Activated naive CD8-positive, alpha-beta T cell treated with anti-CD3 and anti-CD28 coated beads, Interleukin-2, amount 10 ng/mL, durations not matched to agents 7 days and 5 days (primary cell): ENCODE measurements at places on chromosomes 16 and 17. TPM values are rescaled to one million over a fixed set of nuclear protein-coding genes. Genes with fewer than 3 reads are reported as not detected.
A peak's percentile ranks its signal among the peaks of the same experiment; 100 is the strongest.

Gene GAS2L2
- total RNA-seq = 0.11 TPM

- no peak for DNase-seq
These were observed 44.9 kb upstream of the RBFOX3 start for GRCh38 chr17:79655672-79656290.

DNA sequence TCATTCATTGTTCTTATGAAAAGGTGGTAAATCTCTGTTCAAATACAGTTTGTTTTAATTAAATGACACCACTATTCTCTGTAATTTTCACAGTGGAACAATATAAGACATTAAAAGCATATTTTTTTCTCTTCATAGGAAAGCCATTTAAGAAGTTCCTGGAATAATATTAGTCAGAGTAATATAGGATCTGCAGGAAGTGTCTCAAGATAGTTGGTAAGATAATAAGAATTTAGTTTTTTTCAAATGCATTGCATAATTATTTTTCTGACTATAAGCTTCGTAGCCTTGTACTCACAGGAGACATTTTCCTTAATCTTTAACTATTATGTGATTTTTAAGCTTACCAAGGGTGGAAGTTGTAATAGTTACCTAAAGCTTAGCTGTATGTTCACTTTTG, 16.9 kb downstream of the STXBP4 start:
- DNase-seq = no peak

DNA sequence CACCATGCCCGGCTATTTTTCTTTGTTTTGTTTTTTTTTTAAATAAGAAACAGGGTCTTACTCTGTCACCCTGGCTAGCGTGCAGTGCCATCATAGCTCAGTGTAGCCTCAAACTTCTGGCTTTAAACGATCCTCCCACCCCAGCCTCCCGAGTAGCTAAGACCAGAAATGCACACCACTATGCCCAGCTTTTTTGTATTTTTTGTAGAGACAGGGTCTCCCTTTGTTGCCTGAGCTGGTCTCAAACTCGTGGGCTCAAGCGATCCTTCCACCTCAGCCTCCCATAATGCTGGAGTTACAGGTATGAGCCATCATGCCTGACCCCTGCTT, 59.7 kb downstream of the WWP2 start:
- no peak for DNase-seq

DNA sequence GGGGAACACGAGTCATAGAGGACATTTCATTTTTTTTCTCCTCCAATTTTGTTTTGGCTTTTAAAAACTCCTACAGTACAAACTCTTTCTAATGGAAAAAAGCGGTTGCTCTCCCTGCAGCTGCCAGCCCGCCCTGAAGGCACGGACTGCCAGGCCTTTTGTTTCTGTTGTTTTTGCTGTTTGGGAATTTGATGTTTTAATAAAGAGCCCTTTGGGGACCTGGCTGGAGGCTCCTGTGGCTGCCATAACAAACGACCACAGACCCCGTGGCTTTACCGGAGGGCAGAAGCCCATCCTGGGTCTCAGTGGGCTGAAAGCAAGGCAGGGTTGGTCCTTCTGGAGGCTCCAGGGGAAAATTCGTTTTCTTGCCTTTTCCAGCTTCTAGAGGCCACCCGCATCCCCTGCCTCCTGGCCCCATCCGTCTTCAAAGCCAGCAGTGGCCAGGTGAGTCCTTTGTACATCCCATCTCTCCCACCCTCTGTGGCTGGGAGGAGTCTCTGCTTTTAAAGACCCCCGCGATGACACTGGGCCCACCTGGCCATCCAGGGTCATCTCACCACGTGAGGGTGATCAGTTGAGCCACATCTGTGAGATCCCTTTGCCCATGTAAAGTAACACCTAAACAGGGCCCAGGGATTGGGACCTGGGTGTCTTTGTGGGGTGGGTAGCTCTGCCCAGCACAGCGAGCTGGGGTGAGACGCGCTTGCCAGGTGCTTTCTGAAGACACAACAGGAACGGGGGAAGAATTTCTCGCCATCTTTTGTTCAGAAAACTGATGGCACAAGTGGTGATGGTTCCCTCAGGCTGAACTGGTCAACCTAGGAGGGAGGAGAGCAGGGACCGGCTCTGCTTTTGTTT, 113.9 kb downstream of the BANP start:
- DNase-seq = no peak

- DNase-seq = peak; percentile 53
These were observed 57.2 kb upstream of the GSE1 start for GRCh38 chr16:85555719-85556455.

- DNase-seq = no peak
These were observed 140.2 kb upstream of the CDC42EP4 start for GRCh38 chr17:73452009-73452408.

Gene CACNG5
- not detected for total RNA-seq

DNA sequence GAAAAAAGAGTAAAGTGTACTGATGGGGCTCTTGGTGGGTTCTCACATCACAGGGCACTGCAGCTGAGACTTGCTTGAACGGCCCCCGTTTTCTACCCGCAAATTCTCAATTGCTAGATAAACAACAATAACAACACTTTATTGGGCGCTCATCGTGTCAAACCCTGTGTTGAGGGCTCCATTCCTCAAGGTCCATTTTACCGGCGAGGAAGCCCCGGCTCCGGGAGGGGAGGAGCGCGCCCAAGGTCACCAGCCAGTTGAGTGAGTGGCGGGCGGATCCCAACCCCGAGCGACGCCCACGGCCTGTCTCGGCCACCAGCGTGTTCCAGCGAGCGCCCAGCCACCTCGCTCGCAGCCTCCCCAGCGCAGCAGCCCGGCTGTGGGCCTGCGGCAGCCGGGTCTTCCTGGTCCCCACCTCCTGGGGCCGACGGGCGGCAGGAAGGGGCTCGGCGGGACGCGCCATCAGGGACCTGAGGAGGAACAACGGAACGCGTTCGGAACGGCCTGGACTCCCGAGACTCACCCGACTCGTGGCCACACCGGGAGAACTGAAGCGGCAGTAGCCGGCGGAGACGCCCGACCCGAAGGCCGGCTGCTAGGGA, 373 bp downstream of the CMC2 start:
- DNase-seq = no peak

Gene COPS3
- 79.5 TPM for total RNA-seq

- DNase-seq = no peak
These were observed 13.7 kb downstream of the N4BP1 start for GRCh38 chr16:48596326-48596725.

- no peak for DNase-seq
These were observed 166.0 kb upstream of the GSE1 start for GRCh38 chr16:85446951-85447692.

- no peak for DNase-seq
These were observed 390.3 kb upstream of the CCL2 start for GRCh38 chr17:33864758-33865229.

- no peak for DNase-seq
These were observed 16.3 kb downstream of the SLC47A1 start for GRCh38 chr17:19549746-19550623.

Gene NPIPA8
- total RNA-seq = 18.8 TPM

GRCh38 chr17:81967533-81968395, 6.8 kb upstream of the NOTUM start:
- peak; percentile 88 for DNase-seq

DNA sequence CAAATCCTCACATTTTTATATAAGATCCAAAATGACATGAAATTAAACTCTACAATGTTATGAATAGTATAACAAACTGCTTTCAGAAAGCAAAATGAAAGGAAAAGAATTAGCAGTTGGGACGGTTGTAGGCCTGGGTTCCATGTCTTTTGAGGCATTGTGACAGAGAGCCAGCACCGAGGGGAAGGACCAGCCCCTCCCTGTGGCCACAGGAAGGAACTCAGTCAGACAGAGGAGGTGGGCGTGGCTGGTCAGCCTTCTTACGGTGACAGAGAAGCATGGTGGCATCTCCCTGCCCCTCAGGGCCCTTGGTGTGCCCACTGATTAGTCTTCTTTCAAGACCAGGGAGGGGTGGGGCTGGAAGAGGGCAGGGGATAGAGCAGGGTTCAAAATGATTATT, 5.7 kb downstream of the ZNF319 start:
- no peak for DNase-seq

Gene SLC22A31
- total RNA-seq = 0.34 TPM

GRCh38 chr16:79608976-79609375, 8.4 kb upstream of the MAF start:
- no peak for DNase-seq

Gene KCNH4
- 0.09 TPM for total RNA-seq

Gene SLC12A3
- not detected for total RNA-seq

DNA sequence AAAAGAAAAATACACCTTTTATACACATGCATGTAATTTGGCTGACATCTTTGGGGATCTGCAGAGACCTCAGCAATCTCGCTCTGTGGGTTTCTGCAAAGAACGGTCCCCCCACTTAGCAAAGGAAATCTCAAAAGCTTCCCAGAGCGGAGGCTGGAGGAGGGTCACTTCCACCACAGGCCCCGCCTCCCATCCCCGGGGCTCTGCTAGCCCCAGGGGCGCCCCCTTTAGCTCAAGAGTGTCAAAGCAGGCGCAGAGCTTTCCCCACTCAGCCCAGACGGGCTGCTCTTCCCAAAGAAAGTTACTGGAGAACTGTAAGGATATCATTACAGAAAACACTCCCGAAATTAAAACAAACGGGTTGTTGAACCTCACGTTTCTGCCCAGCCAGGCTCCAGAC, 11.4 kb downstream of the SLC13A5 start:
- peak; percentile 56 for DNase-seq

- DNase-seq = no peak
These were observed 231.6 kb upstream of the CPHXL start for GRCh38 chr16:75957870-75958269.
